Ammon's horn (tissue), 1 donor: ENCODE measurements at places on chromosomes 7 and 10.

DNA sequence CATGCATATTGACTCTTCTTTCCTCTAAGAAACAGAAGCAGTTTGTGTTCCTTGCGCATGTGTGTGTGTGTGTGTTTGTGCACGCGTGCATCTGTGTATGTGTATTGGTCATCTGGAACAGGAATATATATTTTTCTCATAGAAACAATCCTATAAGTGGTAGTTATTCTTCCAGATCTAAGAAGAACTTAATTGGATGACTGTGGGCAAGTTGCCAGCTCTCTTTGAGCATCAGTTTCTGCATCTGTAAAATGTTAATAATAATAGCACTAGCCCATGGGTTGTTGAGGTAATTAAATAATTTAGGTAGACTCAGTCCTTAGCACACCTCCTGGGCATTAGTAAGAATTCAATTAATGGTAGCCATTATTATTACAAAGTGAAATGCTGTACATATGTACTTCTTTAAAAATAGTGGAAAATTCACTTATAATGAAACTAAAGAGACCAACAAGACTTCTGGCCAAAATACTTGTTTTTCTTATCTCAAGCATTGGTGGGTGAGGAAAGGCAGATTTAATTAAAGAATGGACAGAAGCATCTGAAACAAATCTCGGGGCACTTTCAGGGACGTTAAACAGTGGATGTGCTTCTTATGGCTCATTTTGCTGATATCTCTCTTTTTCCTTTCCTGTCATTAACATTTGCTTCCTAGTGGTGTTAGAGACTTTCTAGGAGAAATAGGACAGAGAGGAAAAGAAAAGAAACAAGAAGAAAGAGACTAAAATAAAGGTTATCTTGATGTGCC lies 124.9 kb upstream of the HABP2 start:
- no peak for DNase-seq

DNA sequence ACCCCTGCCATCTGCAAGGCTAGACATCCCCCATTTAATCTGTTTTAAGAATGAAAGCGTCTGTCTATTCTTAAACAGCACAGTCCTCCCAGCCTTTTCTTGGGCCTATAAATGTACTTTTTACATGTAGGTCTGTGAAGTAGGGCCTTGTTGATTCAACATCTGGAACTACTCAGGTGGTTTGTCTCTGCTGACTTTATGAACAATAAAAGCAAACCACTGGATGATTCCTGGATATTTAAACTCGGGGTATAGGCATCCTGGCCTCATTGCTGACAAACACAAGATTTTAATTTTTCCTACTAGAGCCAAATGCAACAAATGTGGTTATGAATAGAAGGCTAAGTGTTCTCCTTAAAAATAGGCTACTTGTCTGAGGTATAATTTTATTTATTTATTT lies 198.3 kb downstream of the WDR11 start:
- no peak for DNase-seq

- DNase-seq = no peak
Observed at GRCh38 chr7:4119848-4120247, 562.2 kb upstream of the FOXK1 start.

GRCh38 chr7:158666401-158666800 lies 38.2 kb downstream of the NCAPG2 start:
- no peak for DNase-seq

- DNase-seq = no peak
Observed at GRCh38 chr7:30927040-30927439, 15.4 kb downstream of the AQP1 start.

- no peak for DNase-seq
Observed at GRCh38 chr7:132636581-132636980, 60.3 kb upstream of the PLXNA4 start.

DNA sequence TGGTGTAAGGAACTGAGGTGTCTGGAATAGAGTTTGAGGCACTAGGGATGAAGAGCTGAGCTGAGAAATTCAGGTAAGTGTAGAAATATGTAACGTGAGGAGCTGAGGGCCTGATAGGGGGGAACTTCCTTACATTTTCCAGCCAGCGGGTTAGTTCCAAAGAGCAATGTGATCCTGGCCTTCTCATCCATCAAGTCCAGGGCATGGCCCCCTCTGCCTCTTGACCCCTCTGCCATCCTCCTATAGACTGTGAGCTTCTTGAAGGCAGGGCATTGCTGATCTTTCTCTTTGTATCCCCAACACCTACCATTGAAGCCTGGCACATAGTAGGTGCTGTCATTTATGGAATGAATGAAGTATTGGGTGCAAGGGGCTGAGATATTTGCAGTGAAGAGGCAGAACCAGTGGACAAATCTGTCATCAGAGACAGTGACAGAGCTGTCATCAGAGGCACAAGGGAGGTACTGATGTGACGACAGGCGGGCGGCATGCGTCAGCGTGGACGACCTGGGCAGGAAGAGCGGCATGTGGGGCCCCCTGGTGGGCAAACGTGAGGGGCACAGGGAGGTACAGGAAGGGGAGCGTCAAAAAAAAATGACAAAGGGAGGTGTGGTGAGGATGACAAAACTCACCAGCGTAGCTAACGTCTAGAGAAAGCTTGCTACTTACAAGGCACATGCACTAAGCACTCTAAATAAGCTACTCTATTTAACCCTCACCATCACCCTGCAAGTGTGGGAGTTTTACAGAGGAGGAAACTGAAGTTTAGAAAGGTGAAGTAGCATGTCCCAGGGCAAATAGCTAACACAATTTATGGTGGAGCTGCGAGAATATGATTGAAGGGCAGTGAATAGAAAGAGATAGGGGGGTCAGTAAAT lies 5.2 kb upstream of the CAMK2G start:
- peak; percentile 85 for DNase-seq

DNA sequence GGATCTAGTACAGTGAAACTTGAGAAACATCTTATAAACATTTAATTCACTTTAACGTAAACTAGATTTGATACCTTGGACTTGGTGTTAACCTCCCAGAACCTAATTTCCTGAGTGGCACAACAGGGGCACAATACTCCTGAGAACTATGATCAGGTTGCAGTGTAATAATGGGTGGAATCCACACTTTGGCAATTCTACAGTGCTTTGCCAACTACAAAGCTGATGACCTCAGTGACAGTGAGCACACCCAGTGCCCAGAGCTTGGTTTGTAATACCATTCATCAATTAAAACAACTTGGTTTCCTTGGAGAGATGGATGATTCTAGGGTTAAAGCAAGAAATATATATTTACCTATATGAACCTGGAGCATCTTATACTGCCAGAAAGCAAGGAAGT lies 379.2 kb downstream of the NRG3 start:
- no peak for DNase-seq

GRCh38 chr10:112515852-112516251 lies 68.8 kb downstream of the VTI1A start:
- no peak for DNase-seq

- DNase-seq = no peak
Observed at GRCh38 chr10:74507951-74508350, 318.4 kb upstream of the KAT6B start.

DNA sequence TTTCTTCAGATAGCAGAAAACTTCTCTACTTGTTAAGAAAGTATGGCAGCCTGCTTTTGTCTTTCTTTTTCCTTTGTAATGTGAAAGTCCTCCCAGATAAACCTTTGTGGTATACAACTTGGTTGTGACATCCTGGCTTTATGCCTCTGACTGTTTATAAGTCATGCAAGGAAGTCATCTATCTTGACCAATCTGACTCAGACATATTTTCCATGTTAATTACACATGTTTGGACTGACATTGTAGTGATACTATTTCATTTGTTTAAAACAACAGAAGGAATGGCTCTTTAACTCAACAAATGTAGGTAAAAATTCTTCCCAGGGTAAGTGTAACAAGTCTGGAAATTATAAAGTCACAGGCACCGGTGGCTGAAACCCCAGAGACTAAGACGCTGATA lies 341.6 kb upstream of the MEOX2 start:
- DNase-seq = no peak

DNA sequence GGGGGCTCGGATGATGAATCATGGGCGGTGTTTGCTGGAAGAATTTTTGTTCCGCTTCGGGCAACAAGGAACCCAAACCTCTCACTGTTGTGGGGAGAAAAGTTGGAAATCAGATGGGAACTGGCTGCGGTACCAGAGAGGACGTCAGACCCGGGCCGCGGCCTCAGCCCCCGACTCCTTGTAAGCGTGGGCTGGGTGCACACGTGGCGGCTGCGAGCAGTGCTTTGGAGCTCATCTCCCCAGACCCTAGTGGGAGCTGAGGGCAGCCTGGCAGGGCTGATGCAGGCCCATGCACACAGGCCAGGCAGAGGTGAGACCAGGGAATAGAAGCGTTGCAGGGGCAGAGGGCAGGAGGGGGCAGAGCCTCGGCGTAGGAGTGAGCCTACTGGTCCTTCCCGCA lies 136.5 kb downstream of the FAM53B start:
- no peak for DNase-seq

DNA sequence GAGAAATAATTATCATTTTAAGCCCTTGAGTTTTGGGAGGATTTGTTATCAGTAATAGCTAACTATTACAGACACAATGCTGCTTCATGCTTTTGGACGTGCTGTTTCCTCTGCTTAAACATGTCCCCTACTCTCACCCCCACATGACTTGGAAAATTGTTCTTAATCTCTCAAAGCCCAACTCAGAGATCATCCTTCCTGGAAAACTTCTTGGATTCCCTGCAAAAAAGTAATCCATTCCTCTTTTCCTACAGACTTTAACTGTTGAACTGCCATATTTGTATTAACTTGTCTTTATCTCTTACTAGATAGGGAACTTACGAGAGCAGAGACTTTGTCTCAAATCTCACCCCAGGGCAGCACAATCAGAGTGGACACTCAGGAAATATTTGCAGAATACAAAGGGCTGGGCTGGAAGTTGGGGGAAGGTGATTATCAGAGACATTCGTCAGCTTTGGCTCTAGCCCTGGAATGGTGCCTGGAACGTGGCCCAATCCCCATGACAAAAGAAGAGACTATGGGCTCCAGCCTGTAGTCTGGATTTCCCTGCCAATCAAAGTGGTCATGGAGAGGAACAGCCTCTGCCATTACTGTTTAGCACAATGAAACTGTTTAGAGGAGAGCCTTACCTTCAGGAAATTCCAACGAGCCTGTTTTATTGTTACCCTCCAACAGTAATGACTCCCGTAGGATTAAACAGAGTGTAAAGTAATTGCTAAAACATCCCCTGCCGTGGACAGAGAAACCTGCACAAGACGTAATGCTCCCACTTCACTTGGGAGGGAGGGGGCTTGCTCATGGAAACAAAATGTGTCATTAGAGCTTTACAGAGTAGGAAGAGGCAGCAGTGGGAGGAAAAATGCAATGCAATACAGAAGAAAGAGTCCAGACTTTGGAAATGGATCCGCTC lies 140.4 kb upstream of the AUTS2 start:
- DNase-seq = no peak

GRCh38 chr7:98329791-98330373 lies 48.4 kb downstream of the BRI3 start:
- DNase-seq = no peak

DNA sequence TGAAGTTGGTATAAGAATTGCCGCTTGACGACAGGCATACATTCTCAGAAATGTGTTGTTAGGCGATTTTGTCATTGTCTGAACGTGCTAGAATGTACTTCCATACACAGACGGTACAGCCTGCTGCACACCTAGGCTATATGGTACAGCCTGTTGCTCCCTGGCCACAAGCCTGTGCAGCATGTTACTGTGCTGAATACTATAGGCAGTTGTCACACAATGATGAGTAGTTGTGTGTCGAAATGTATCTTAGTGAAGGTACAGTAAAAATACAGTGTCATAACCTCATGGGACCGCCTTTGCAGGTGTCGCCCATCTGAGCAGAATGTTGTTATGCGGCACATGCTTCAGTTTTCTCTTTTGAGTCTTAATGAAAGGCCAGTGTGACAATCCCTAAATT lies 66.5 kb downstream of the SHH start:
- no peak for DNase-seq

DNA sequence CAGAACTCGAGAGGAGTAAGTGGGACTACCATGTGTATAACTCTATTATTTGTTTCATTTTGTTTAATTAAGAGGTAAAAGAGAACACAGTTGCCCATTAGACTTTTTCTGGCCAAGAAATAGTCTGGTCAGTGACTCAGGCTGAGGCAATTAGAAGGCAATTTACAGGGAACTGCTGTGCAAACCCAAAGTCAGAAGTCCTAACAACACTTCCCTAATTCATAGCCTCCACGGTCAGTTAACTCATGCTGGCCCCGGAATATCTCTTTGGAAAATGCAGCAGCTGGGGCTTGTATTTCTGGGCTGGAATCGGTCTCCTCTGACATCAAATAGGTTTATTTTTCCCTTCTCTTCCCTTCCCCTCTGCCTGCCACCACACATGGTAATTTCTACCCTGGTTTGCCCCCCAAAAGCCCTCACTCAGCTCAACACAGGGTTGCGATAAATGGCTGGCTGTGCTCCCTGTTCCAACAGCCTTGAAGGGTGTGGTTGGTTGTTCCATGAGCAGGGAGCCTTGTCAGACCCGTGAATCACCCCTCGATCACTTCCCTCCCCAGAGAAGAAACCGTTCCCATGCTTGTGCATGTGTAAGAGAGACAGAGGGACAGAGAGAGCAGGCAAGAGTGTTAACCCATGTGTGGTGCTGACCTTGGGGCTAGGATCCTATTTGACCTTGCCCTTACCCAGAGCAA lies 5.3 kb downstream of the SH3PXD2A start:
- no peak for DNase-seq

- DNase-seq = no peak
Observed at GRCh38 chr7:28904578-28905048, 53.5 kb downstream of the TRIL start.

DNA sequence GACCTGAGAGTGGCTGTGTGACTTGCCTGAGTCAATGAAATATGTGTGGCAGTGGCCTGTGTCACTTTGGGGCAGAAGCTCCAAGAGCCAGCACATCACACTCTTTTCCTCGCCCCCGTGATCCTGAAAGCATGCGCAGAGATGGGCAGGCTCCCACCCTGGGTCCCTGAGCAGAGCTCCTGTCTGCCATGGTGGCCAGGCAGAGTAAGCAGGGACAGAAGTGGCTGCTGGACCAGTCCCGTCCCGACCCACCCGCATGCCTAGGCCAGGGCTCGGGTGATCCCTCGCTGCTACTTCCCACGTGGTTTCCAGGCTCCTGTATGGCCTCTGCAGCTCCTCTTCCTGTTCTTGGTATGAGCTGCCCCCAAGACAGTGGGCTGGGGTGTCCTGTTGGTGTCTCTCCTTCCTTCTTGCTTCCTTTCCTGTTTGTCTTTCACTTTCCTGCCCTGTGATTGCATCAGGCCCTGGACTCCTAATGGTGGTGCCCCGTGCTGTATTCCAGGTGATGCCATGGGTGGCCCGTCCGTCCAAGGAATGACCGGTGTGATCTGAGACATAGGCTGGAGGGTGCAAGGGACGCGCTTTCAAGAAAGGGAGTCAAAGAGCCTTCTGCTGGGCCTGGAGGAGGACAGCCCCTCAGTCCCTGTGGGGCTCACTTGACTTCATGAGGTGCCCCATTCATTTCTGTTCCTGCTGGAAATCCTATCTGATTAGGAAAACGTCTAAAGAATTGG lies 71.4 kb upstream of the SHH start:
- no peak for DNase-seq

- peak; percentile 91 for DNase-seq
Observed at GRCh38 chr10:102628451-102628911, 15.8 kb upstream of the TRIM8 start.
